ENCODE measurements at places on chromosomes 1 and 21. TPM values are rescaled to one million over a fixed set of nuclear protein-coding genes. Genes with fewer than 3 reads are reported as not detected.

The RNF223 gene
- not detected for polyA plus RNA-seq

The ADGRB2 gene
- polyA plus RNA-seq = 0.18 TPM

The TMOD4 gene
- 1.5 TPM for polyA plus RNA-seq

The GPR157 gene
- polyA plus RNA-seq = 0.01 TPM

The MAP3K21 gene
- 0.65 TPM for polyA plus RNA-seq

Data from K562 (cell line).